ENCODE measurements at places on chromosomes 5 and 9.

DNA sequence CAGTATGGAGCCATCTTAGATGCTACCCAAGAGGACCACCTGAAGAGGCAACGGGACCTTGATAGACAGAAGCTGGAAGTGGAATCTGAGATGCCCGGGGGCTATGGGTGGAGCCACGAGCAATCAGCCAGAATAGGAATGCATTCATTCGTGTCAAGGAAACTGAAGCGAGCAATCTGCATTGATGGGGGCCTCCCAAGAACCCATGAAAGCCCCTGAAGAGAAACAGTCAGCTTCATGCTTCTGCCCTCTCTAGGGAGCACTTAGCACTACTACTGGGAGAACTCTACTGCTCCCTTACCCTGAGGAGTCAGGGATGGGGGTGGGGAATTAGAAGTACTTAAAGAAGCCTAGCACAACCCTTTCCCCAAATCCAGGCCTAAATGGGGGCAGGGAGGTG is 51.9 kb upstream of the TCERG1 start:
- DNase-seq, result no peak

- no peak for DNase-seq
Measured at GRCh38 chr9:124098141-124098905, 86.8 kb downstream of the LHX2 start.

DNA sequence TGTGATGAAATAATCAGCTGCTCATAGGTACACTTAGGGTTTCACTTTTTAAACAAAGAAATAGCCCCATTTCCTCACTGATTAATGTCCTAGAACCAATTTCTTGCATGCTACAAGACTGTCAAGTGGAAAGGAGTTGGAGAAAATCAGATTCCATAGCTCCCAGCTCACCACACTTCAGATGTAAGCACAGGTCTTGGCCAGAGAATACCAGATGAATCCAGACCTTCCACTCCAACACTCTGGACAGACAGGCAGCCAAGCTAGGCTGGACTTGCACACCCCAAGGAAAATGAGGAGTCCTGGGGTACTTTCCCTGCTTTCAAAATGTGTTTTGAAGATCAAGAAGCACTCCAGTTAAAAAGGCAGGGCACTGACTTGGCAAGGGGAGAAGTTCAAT is 68.5 kb downstream of the KLHL3 start:
- DNase-seq, result no peak

- no peak for DNase-seq
Measured at GRCh38 chr5:64312491-64312890, 146.8 kb downstream of the RNF180 start.

DNA sequence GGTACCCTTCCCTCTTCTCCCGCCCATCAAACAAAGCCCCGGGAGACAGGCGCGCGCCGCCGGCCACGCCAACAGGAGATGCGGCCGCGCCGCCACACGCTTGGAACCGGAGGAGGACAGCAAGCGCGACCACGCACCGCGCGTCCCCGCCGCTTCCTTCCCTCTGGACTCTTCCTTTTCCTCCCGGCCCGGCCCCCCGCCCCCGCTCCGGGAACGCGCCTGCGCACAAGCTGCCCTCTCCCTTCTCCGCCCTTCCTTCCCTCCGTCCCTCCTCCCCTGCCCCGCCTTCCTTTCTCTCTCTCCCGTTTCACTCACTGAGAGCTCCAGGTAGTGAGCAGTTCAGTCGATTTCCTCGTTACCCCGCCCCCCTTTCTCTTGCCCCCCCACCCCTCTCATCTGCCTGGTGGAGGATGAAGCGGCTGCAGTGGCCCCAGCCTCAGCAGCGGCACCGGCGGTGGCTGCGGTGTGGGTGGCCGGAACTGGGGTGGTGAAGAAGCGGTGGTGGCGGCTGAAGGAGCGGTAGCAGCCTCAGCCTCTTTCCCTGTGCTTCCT is at the start of gene RASA1:
TSS of gene RASA1 (plus strand) at position 310 of the 552 bp plus-strand sequence. CDS start 569 bp downstream, outside the sequence.
- peak; percentile 84 for DNase-seq

- DNase-seq, result no peak
Measured at GRCh38 chr9:119802133-119802532, 432.9 kb upstream of the BRINP1 start.

DNA sequence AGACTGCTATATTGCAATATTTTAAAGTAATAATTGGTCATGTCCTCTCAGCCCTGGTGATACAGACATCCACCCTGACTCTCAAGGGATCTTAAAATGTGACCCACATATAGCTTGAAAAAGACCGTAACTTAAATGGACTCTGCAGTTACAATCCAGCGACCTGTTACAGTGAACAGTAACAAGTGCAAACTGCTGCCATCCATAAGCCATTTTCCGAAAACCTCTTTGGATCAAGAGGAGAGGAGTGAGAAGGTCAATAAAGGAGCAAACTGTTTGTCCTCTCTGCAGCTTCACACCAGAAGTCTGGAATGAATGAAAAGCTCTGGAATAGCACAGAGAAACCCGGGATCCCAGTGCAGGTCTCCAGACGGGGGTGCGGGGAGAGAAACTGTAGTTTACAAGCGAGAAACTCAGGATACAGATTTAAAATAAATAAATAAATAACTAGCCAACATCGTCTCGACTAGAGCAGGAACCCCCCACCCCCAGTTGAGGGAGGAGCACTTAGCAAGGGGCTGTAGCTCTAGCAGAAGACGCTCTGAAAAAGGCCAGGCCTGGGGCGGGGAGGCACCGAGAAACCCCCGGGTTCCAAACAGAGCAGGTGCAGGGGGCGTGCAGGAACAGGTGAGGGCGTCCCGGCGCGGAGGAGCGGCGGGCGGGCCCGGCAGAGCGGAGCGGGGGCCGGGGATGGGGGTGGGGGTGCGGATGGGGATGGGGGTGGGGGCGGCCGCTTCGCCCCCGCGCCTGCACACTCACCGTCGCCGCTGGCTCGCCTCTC is 572 bp downstream of the ZDHHC21 start:
- no peak for DNase-seq
